ENCODE measurements at places on chromosomes 3 and 15.
A peak's percentile ranks its signal among the peaks of the same experiment; 100 is the strongest.

DNA sequence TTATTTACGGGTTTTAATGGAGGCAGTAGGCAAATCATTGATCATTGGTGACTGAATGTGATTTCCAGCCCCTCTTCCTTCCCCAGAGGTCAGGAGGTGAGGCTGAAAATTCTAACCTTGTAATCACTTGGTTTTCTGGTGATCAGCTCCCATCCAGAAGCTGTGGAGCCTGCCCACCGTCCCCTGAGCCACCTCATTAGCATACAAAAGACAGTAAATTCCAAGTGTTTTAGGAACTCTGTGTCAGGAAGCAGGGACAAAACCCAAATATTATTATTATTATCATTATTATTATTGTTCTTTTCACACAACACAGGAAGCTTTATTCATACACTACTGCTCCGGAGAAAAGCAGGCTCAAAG lies 18.2 kb downstream of the FOXB1 start:
- no peak for DNase-seq

DNA sequence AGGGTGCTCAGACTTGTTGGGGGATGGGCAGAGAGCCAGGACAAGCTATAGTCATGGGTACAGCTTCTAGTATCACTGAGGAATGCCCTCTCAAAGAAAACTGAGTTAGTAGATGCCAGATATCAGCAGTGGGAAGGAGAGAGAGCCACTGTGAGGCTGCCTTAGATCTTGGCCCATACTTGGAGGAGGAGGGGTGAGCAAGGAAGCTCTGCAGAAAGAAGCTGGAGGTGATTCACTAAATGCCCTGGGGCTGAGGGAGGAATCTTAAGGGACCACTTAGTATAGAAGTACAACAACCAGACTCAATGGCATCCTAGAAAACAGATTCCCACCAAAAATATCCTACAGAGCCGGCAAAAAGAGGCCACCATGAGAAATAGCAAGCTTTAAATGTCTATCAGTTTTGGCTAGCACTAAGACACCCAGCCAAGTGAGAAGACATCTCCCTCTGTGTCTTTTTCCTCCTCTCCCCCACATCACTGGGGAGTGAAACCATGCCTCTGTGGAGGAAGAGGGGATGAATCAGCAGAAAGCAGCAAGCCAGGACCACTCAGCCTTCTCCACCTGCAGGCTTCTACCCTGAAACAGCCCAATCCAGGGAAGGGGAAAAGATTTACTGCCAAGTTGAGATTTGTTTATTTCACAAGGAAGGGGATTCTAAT lies 282.5 kb upstream of the STT3B start:
- no peak for DNase-seq

- DNase-seq, result no peak
Measured at GRCh38 chr3:113897373-113897777, 50.4 kb upstream of the ZDHHC23 start.

- DNase-seq, result no peak
Measured at GRCh38 chr15:50881121-50882048, 27.1 kb upstream of the AP4E1 start.

- no peak for DNase-seq
Measured at GRCh38 chr15:92648190-92648875, 7.2 kb downstream of the FAM174B start.

GRCh38 chr3:131922356-131922755 lies 112.5 kb downstream of the CPNE4 start:
- DNase-seq, result no peak

DNA sequence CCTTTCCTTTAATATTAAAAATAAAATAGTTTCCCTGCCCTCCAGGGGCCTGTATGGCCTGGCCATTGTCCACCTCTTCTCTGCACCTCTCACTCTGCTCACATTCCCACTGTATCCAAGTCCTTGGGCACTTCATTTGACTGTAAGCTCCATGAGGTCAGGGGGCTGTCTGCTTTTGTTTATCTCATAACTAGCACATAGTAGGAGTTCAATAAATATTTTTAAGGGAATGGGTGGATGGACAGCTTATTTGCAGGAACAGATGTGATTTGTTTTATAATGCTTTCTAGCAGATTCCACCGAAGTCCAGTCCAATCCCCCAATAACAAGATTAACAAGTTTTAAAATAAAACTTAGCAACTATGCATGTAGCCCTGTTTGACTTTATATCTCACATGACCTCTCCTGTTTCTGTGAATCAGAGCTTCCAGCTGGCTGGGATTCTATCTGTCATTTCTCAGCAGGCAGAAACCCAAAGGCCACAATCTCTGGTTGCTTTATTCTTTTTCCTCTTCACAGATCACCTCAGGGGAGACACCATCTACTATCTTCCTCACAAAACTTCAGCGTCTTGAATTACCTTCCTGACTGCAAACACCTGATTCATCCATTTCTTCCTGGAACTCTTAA lies 123.0 kb upstream of the NR2F2 start:
- no peak for DNase-seq

- no peak for DNase-seq
Measured at GRCh38 chr15:58522865-58523264, 91.1 kb downstream of the LIPC start.

- DNase-seq, result no peak
Measured at GRCh38 chr15:39453620-39454019, 127.3 kb upstream of the THBS1 start.

- DNase-seq, result no peak
Measured at GRCh38 chr3:79765911-79766310, 1.9 kb downstream of the ROBO1 start.

- no peak for DNase-seq
Measured at GRCh38 chr15:70869346-70869745, 15.4 kb upstream of the LARP6 start.

- no peak for DNase-seq
Measured at GRCh38 chr15:82681371-82681770, 28.3 kb downstream of the AP3B2 start.

- no peak for DNase-seq
Measured at GRCh38 chr15:57421551-57421950, 45.2 kb downstream of the CGNL1 start.

GRCh38 chr3:39601241-39601640 lies 133.8 kb downstream of the MOBP start:
- DNase-seq, result no peak

DNA sequence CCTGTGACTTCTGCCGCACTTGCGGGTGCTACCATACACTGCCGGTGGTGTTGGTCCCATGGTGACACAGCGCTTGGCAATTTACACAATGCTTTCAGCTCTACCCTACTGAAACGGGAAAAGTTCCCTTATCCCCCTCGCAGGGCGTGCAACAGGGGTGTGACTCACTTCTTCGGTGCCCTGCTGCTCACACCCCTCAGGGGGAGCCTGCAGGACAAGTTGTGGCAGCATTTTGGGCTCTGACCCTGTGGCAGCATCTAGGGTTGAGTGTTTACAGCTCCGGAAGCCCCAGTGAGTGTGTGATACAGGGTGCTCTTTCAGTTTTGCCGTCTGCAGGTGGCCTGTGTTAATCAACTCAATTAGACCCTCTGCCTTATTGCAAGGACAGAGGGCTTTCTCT lies 324.7 kb upstream of the RGMA start:
- DNase-seq, result no peak

GRCh38 chr3:141387516-141387915 lies 19.2 kb downstream of the ZBTB38 start:
- no peak for DNase-seq

GRCh38 chr3:65674226-65674625 lies 364.5 kb downstream of the MAGI1 start:
- no peak for DNase-seq

- DNase-seq, result no peak
Measured at GRCh38 chr3:103511891-103512290, 1077.1 kb downstream of the ZPLD1 start.

DNA sequence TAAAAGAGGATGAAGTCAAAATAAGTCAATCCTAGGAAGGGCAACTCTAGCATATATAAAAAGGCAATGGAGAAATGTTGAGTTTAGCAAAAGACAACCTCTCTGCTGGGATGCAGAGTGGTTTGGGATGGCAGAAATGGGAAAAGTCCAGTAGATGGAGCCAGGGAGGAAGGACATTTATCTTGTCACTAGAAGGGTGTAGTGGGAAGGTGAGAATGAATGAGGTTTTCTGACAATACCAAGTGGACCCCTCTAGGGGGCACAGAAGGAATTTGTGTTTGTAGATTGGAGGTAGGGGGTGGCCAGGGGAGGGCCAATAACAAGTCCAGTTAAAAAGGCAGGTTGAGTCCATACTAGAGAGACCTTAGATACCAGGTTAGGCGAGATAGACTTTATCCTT lies 80.0 kb downstream of the THSD4 start:
- DNase-seq, result no peak

- peak; percentile 41 for DNase-seq
Measured at GRCh38 chr3:8621872-8622271, 22.7 kb downstream of the SSUH2 start.

GRCh38 chr3:190003681-190004123 lies 117.0 kb downstream of the P3H2 start:
- no peak for DNase-seq

GRCh38 chr3:13238687-13239466 lies 165.6 kb upstream of the IQSEC1 start:
- DNase-seq, result no peak

DNA sequence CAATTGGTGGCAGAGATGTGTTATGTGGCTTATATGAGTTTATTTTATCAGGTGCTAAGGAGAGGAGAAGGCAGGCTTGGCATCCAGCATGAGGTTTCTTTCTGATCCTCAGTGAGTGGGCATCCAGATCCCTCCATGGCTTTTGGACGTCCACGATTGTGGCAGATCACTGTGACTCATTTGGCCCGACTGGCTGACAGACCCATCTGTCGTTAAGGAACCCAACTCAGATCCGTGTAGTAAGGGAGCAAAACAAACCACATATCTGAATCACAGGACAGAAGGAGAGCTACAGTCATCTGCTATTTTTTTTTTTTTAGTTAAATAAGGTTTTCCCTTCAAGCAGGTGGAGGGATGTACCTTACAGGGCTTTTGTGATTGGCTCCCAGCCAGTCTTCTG lies 197.0 kb upstream of the KCNH8 start:
- no peak for DNase-seq

DNA sequence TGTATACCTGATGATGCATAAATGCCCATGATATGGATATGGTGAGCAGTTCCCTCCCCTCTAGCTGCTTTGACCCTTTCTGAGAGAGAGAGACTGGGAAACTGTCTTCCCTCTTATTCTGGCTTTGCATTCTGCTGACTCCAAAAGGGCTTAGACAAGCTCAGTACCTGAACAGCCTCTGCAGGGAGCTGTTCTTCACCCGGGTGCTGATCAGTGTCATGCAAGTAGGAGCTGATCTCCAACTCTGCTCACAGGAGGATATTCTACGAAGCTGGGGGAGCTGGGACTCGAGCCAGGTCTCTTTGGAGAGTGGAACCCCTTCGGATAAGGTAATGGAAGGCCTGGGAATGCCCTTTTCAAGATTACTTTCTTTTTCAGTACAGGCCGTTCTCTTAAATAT lies 237.1 kb downstream of the RYR3 start:
- DNase-seq, result peak; percentile 21

DNA sequence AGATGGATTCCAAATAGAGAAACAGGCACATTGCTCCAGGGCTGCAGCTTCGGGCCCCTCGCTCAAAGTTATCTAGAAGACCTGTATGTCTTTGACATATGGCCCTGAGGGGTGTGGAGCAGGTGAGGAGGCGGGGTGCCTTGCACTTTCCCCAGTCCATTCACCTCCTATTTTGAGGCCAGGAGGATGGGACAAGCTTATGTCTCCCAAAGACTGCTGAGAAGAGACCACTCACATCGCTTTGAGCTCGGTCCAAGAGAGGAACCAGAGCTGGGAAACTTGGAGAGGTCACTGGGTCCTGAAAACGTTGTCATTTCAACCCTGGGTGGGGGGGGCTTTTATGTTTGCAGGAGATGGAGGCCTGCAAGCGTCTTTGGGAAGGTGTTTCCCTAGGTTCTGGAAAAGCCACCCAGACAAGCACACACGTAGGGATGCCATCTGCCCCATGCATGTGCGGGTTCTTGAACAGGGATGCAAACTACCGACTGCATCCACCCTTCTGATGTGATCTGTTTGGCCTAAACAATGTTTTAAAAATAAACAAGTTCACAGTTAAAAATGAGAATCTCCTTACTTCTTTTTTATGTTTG lies 33.7 kb upstream of the SYNM start:
- no peak for DNase-seq

DNA sequence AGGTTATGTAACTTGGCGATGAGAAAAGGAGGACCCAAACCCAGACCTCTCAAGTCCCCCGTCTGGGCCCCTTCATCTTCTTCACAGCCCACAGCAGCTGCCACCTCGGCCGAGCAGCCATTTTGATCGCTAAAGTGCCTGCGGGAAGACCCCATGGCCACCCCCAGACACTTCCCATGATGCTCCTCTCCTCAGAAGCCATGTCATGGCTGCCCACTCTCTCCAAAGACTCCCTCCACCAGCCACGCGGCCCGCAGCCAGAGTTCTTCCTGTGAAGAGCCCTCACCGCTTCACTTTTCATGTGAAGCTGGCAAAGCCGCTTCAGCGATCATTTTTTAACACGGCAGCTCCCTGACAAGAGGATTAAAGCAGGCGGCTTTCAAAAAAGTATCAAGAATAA lies 335.2 kb downstream of the RORA start:
- DNase-seq, result no peak

GRCh38 chr3:115518100-115518852 lies 105.0 kb upstream of the GAP43 start:
- peak; percentile 89 for DNase-seq

GRCh38 chr15:40909662-40910630 lies 15.7 kb downstream of the VPS18 start:
- DNase-seq, result peak; percentile 62

GRCh38 chr3:184772667-184773272 lies 39.2 kb upstream of the VPS8 start:
- DNase-seq, result no peak

GRCh38 chr15:73936588-73937290 lies 10.5 kb downstream of the LOXL1 start:
- DNase-seq, result peak; percentile 14

- no peak for DNase-seq
Measured at GRCh38 chr3:109563149-109563548, 225.8 kb upstream of the DPPA4 start.

DNA sequence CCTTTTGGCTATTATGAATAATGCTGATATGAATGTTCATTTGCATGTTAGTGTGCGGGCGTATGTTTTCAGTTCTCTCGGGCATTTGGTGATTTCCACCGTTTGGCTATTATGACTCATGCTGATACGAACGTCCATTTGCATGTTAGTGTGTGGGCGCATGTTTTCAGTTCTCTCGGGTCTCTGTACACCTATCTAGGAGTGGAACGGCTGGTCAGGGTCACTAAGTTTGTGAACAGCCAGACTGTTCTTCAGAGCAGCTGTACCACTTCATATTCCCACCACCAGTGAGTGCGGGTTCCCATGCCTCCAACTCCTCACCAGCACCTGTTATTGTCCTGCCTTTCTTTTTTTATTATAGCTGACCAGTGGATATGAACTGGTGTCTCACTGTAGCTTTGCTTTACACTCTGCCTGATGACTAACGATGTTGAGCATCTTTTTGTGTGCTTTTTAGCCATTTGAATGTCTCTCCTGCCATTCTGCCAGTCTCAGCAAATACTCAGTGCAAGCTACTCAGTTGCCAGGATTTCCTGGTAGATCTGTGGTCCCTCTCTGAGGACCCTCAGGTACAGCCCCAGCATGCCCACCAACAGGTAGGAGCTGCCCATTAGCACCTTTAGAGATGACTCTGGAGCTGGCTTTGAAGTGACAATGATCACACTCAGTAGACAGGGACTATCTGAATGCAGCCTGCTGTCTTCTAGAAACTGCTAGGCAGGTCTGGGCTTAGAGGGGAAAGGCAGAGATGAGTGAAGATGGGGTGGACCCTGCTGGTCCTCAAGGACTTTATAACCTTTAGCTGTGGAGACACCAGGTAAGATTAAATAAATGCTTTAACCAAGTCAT lies 141.1 kb downstream of the XXYLT1 start:
- DNase-seq, result no peak

- DNase-seq, result no peak
Measured at GRCh38 chr3:49024449-49024848, 2.5 kb downstream of the NDUFAF3 start.
